Stimulated activated CD4-positive, alpha-beta T cell treated with anti-CD3 and anti-CD28 coated beads, Interleukin-15, amount 100 ng/mL, for 1 hour (primary cell): ENCODE measurements at places on chromosomes 12 and 14.
A peak's percentile ranks its signal among the peaks of the same experiment; 100 is the strongest.

DNA sequence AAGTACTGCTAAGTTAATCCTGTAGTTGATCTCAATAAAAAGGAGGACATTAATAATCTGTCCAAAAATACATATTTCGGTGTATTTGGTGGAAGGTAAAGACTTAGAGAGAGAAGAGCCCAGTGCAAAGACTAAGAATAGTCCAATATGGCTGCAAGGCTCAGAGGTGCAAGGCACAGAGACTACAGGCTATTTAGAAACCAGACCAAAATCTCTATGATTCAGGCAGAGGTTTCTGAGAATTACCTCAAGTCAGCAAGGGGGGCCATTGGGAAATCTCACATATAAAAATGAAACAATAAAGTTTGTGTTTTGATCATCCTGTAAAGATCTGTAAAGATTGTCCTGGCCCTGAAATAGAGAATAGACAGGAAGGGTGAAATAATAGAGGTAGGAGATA is 1173.0 kb downstream of the VRK1 start:
- no peak for DNase-seq

DNA sequence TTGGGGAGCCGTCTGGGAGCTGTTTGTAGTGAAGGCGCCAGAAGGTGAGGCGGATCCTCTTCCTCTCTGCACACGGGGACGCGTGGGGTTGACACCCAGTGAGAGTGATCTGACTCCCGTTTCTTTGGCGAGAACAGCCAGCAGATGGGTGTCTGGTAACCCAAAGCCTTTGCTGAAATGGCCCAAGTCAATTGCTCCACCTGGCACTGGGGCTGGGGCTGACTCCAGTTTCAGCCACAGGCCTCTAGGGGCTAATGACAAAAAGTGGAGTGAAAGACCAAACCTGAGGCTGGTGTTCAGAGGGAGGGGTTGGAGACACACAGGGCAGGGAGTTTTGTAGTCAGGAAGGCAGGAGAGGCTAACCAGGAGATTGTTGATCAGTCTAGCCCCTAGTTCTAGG is 87.0 kb downstream of the FRMD6 start:
- no peak for DNase-seq

GRCh38 chr12:116698116-116698515 is 39.8 kb downstream of the SPRING1 start:
- no peak for DNase-seq

GRCh38 chr14:86022031-86022629 is 492.2 kb downstream of the FLRT2 start:
- no peak for DNase-seq

- DNase-seq = peak; percentile 13
These were observed 30.3 kb upstream of the ADIPOR2 start for GRCh38 chr12:1660304-1661187.

DNA sequence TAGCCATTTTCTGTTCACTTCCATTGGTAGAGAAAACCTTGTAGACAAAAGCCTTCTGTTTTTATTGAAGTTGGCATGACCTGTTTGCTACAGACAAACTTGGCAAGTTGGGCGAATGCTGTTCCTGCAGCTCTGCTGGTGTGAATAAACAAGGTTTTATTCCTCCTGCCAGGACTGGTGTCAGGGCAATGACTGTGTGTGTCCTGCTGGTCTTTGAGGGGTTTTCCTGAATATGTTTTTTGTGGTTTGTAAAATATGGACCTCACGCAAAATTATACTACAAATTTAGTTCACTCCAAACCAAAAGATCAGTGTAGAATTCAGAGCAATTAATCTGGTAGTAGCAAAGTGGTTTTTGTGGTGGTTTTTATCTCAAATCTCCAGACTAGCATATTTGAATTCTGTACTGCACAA is 140.8 kb downstream of the ERC1 start:
- no peak for DNase-seq

- no peak for DNase-seq
These were observed 8.9 kb upstream of the LIN7A start for GRCh38 chr12:80946591-80946990.

DNA sequence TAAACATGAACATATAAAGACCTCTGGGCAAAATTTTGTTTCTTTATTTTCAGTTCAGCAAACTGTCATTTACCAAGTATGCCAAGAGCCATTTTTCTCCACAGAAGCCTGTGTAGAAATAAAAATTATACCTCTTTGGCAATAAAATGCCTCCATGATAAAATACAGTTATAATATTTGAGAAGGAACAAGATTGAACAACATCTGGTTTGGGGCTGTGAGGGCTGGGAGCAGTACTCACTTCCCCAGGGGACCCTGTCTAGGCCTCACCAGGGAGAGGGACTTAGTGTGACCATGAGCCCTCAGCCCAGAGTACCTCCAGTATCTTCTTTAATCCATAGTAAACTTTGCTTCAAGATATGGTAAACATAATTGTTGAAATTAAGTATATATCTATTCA is 65.1 kb downstream of the DAAM1 start:
- no peak for DNase-seq

DNA sequence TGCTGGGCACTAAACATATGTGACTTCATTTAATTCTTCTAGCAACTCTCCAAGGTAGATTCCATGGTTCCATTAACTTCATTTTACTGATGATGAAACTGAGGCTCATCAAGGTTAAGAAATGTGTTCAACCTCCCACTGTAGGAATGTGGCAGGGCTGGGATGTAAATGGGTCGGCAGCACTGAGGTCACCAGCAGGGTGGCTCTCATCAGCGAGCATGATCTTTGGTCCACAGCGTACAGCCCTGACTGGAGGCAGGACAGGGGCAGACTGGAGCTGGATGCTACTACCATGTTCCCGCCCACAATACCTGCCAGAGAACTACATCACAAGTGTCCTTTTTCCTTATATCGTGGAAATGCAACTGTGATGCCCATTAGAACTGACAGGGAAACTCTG is 4.6 kb downstream of the APPL2 start:
- no peak for DNase-seq

- no peak for DNase-seq
These were observed 27.0 kb downstream of the TUNAR start for GRCh38 chr14:95903616-95904107.

GRCh38 chr12:124507188-124508109 is 60.0 kb downstream of the NCOR2 start:
- no peak for DNase-seq

DNA sequence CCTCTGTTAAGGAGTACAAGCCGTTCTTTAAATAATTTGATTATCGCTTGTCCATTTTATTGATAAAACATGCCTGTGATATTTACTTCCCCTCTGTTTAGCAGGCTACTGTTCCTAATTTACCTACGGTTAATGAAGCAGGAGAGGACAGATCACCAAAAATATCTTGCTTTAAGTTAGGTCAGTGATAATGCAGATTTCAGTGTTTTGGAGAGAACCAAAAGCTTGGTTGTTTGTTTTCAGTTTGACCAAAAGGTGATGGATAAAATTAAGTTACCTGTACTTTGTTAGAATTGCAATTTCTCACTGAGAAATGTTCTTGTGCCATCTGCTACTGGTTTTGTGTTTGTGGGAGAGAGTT is 958 bp downstream of the SPATS2 start:
- DNase-seq = no peak

DNA sequence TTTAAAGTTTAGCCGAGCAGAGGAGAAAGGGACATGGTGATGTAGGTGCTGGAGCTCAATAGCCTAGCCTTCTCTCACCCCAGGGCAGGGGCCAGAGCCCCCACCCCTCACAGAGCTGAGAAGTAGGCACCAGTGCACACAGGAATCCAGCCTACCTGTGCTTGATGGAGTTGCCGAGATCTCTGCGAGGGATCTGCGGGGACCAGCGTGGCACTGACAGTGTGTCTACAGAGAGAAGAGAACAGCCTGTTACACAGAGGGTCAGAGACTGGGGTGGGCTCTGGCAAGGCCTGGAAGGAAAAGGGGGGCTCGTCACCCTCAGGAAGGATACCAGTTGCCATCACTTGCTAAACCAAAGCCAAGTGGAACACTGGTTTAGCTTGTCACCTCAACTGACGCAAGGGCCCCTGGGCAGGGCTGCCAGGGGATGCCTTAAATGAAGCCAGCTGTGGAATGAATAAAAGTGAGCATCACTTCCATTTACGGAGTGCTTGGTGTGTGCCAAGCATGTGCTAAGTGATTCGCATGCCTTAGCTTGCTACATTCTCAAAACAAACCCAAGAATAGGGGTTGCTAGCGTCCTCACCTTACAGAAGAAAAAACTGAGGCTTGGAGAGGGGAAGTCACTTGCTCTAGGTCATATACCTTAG is 220.8 kb upstream of the NOS1 start:
- no peak for DNase-seq

GRCh38 chr14:69980457-69981425 is 101.5 kb downstream of the SMOC1 start:
- DNase-seq = no peak

- no peak for DNase-seq
These were observed 200.2 kb upstream of the RBM19 start for GRCh38 chr12:114166362-114166761.

DNA sequence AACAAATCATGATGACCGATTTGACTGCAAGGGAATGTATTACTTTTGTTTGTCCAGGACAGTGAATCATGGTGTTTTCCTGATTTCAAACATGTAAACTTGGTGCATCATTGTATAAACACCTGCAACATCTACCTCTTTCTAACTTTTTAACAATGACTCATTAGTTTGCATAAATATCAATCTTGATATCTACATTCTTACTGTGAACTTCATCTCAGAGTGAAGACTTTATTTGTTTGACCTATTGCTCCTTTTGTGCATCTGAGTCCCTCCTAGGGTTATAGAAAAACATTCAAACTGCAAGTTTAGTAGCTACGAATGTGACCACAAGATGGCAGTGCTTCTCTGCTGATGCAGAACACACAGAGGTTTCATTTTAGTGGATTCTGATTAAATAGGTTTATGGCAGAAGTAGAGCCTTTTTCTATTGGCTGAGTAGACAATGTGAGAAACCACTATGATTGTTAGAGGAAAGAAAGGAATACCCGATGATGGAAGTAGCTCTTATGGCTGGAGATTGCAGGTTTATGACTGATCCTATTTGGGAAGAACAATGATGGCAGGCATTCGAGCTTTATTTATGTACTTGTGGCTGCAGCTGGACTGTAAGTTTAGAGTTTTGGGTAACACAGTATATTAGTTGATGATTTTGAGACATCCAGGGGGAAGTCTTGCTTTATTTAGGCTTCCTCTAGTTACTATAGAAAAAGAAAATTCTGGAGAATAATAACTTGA is 244.2 kb upstream of the OR4E1 start:
- no peak for DNase-seq

DNA sequence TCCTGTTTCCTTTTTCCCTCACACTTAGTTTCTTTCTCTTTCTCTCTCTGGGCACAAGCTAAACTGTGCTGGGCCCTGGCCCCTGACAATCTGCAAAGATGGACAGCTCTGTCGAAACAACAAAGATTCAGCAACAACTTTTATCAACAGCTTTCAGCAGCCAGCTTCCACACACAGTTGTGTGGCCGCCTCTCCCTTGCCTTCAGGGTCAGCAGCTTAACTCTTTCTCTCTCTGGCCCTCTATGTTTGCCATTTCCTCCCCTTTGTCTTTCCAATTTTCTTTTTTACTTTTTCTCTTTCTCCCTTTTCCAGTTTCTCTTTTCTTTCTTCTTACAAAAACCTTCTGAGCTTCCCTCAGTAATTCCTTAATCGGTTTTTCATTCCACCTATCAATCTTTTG is 43.3 kb downstream of the IQSEC3 start:
- no peak for DNase-seq

DNA sequence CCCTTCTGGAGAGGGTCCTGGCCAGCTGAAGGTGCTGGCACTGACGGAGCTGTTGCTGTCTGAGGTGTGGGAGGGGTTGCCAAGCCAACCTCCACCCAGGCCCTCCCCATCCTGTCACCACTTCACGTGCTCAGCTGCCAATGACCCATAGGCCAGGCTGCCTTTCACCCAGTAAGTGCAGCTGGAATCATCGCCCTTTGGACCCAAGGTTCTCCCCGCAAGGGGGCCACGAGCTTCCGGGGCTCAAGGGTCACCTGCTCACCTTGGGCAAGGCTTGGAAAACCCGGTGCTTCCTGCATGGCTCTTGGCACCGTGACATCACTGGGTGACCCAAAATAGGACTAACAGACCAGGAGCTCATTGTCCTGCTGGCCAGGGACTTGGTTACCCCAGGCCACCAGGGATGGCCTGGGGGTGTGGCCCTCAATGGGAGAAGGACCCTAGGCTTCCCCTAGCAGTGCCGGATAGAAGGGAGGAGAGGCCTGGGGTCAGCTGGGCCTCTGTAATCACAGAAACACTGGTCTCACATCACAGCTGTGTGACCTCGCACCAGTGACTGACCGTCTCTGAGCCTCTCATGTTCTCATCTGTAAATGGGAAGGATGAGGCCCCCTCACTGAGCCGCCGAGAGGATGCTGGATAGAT is 51.3 kb downstream of the CCDC85C start:
- DNase-seq = no peak

DNA sequence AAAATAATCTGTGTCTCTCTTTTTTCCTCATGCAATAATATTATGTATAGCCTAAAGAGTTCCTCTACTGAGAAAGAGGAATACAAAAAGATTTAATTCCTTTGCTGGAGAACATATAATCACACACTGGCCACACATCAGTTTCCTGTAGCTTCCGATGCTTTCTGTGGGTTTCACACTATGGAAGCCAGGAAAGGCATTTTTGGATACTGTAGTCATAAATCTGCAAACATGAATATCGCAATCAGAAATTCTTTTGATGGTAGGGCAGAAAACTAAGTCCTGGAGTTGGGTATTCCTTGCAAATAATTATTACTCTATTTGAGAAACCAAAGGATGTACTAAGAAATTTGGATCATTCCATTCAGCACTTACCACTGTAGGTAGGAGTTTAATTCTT is 260.0 kb downstream of the ACSS3 start:
- DNase-seq = no peak

DNA sequence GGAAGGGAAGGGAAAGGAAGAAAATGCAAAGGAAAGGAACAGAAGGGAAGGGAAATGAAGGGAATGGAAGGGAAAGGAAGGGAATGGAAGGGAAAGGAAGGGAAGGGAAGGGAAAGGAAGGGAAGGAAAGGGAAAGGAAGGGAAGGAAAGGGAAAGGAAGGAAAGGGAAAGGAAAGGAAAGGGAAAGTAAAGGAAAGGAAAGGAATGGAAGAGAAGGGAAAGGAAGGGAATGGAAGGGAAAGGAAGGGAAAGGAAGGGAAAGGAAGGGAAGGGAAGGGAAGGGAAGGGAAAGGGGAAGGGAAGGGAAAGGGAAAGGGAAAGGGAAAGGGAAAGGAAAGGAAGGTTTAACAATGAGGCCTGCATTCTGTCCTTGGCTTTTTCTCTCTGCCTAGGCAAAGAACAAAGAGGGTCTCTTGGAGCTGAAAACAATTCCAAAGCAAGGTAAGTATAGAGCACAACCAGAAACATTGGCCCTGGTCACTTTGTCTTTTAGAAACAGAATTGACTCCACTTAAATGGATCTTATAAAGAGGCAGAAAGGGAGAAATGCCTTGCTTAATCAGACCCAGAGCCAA is 525.9 kb upstream of the TMPO start:
- DNase-seq = no peak

GRCh38 chr12:90917431-90917830 is 37.5 kb downstream of the CCER1 start:
- no peak for DNase-seq

GRCh38 chr14:50381823-50382287 is 14.8 kb downstream of the CDKL1 start:
- DNase-seq = no peak
